ENCODE measurements at places on chromosomes 6 and 20.

DNA sequence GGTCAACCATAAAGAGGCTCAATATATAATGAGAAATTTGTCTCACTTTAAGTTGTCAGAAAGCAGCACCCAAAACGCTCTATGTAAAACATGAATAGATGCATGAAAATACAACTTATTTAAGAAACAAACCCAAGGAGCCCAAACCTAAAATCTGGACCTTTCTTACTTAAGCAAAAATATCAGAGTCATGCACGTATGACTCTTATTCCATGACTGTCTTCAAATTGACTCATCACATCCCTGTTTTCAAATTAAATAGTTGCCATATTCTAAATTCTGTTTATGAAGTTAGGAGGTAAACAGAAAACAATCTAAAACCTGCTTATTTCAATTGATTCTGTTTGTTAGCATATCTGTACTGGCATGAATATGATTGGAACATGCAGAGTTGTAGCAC is 42.1 kb downstream of the ANKRD6 start:
- no peak for DNase-seq

GRCh38 chr6:116278854-116279231 is 887 bp downstream of the TSPYL1 start:
- DNase-seq, result no peak

DNA sequence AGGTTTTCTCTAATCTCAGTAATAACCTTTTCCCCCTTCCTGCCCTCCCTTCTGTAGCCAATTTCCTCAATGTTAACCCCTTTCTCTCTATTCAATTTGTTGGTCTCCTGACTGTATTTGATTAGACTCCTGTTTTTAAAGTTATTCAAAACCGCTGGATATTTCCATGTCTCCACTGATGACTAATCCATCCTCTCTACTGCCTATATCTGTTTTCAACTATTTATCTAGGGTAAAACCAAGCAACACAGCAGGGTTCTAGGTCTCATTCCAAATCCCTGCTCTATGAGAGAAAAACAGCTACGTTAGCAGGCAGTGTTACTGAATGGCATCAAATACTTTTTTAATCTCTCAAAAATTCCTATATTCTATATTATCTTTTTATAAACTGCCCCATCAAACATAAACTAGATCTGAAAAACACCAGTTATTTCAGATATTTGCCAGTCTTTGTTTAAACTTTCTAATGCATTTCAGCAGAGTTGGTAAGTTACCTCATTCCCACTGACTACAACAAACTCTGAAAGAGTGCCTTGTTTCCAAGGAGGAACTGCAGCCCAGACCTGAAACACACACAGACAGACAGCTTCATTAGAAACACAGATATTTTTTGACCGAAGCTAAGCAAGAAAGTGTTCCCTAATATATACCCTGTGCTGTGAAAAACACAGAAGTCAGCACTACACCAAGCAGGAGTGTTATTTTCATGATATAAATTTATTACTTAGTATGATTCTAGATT is 8.2 kb downstream of the RTN4IP1 start:
- no peak for DNase-seq

- DNase-seq, result no peak
Measured at GRCh38 chr6:22295145-22295544, 1.7 kb downstream of the PRL start.

GRCh38 chr20:17747431-17747846 is 47.7 kb downstream of the BANF2 start:
- DNase-seq, result peak; percentile 24

- DNase-seq, result no peak
Measured at GRCh38 chr6:64062960-64063683, 427.5 kb downstream of the PHF3 start.

DNA sequence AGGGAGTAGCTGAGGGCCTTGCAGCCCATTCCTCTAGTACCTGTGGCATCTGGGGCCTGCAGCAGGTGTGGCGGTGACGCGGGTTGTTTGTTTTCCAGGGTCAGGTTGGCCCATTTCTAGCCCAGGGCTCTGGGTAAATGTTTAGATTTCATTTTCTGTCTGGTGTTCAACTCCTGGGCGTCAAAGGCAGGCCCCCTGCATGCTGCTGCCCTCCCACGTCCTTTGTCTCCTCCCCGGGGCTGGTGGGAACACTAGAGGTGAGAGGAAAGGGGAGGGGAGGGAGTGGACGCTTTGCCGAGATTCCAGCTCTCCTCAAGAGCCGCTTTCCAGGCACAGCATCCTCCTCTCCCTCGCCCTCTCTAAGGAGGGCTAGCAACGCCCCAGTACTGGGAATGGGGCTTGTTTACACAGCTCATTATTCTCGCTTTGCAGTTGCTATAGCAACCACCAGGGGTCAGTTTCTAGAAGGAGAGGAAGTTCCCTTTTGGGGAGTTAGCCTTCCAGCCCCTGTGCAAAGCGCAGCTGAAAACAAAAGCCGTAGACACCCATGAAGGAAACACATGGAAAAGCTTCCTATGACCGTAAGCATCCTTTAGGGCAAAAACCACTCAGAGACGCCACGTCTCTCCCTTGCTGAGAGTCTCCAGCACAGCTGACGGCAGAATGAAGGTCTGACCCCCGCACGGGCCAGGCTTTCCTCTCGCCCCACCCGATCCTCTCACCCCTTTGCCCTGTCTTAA is 170.6 kb downstream of the LY86 start:
- DNase-seq, result peak; percentile 87

Data from NB4 (cell line).